Effector memory CD8-positive, alpha-beta T cell (primary cell): ENCODE measurements at places on chromosomes 12 and 14.

GRCh38 chr12:9096563-9097176, 19.0 kb downstream of the A2M start:
- DNase-seq, result no peak

GRCh38 chr12:102885043-102885932, 31.8 kb downstream of the PAH start:
- DNase-seq, result no peak

GRCh38 chr12:116157845-116158267, 119.6 kb downstream of the MED13L start:
- no peak for DNase-seq

- DNase-seq, result no peak
Measured at GRCh38 chr12:131457028-131457310, 253.9 kb upstream of the SFSWAP start.

- no peak for DNase-seq
Measured at GRCh38 chr12:19799216-19799615, 359.9 kb downstream of the AEBP2 start.

DNA sequence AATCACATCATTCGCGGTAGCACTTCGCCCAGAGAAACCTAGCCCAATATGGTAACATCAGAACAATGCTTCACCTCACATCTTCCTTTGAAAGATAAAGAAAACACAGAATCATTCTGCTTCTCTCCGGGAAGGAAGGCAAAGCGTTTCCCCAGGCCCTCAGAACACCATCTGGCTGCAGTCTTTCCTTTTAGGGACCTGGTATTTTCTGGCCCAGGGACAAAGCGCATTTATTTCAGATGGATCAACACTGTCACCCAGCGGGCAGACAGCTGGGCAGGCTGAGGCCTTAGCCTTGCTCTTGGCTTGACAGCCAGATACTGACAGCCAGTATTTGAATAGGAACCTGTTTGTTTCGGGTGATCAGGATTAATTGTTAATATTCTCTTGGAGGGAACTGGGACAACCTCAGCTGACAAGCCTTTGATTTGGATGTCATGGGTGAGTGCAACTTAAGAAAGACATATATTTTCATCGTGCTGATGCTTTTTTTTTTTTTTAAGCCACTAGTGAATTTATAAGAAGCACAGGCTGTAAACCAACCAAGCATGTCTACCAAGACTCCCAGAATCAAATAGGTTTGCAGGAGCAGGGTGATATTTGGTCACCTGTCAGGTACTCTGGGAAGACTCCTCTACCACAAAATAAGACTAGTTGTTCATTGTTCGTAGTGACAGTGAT, 118.9 kb downstream of the VEZT start:
- DNase-seq, result no peak

- DNase-seq, result no peak
Measured at GRCh38 chr14:91831337-91831736, 36.0 kb downstream of the TC2N start.

DNA sequence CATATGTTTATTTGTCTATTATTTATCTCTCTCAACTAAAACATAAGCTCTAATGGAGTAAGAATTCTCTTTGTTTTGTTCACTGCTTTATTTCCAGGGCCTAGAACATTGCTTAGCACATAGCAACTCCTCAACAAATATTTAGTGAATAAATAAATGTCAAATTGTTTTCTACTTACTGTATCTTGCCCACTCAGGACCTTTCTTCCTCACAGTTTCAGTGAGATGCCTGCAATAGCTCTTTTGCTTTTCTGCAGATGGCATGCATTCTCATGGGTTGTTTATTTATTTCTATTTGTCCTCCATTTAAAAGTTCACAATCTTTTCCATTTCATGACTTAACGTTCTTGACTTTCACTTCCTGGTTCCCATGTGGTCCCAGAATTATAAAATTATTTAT, 94.9 kb upstream of the TTC7B start:
- DNase-seq, result no peak

GRCh38 chr14:76343386-76343785, 32.6 kb upstream of the ESRRB start:
- no peak for DNase-seq

GRCh38 chr14:37565550-37565949, 29.5 kb downstream of the FOXA1 start:
- DNase-seq, result no peak

DNA sequence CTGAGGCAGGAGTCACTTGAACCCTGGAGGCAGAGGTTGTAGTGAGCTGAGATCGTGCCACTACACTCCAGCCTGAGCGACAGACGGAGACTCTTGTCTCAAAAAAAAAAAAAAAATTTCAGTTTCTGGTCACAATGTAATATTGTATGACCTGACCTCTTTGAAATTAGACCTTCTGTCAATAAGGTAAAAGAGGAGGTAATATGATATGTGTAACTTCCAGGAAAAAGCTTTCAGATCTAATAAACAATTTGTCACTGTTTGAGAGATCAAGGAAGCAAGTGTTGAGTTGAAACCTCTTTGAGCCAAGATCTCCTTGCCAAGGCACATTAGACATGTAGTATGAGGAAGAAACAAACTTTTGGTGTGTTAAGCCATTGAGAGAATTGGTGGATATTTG, 101.7 kb upstream of the ATF7IP start:
- no peak for DNase-seq

GRCh38 chr12:50107416-50108268, 3.8 kb downstream of the GPD1 start:
- no peak for DNase-seq

DNA sequence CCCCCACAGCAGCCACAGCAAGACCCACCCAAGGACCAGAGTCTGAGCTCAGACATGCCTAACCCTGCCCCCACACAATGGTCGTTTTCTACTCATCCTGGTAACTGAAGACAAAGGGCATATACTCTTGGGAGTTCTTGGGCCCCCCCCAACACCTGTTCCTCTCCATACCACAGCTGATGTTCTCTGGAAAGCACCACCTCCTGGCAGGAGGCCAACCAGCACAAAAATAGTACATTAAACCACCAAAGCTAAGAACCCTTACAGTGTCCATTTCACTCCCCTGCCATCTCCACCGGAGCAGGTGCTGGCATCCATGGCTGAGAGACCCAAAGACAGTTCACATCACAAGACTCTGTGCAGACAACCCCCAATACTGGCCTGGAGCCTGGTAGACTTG, 80.6 kb upstream of the DAAM1 start:
- no peak for DNase-seq

DNA sequence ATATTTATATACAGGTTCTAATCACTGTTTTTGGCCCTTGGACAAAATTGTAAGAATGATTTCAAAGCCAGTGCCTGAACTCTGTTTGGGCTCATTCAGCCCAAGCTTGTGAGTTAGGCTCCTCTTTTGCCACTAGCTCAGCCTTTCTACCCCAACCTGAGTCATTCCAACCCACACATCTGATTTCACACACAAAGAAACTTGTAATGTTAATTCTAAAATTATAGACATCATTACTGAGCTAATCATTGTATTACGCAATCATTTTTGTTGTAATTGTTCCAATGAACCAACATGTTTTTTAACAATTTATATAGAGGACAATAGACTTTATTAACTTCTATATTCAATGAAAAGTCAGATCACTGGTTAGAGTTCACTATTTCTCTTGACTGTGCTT, 441.1 kb downstream of the ETNK1 start:
- DNase-seq, result no peak

DNA sequence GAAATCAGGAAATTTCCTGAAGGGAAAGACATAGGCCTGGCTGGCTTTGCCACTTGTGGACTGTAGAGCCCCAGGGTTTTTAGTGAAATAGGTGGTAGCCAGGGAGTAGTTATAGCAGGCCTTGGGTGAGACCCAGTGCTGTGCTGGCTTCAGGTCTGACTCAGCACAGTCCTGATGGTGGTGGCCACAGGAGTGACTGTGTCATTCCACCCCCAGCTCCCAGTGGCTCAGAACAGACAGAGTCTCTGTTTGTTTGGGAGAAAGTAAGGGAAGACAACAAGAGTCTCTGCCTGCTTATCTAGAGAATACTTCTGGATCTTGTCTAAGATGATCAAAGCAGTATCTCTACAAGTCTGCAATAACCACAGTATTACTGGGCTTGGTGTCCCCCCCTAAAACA, 27.5 kb upstream of the OR6J1 start:
- DNase-seq, result no peak

- DNase-seq, result no peak
Measured at GRCh38 chr12:40338071-40338470, 113.3 kb downstream of the LRRK2 start.
